ENCODE measurements at places on chromosomes 6 and 20.

DNA sequence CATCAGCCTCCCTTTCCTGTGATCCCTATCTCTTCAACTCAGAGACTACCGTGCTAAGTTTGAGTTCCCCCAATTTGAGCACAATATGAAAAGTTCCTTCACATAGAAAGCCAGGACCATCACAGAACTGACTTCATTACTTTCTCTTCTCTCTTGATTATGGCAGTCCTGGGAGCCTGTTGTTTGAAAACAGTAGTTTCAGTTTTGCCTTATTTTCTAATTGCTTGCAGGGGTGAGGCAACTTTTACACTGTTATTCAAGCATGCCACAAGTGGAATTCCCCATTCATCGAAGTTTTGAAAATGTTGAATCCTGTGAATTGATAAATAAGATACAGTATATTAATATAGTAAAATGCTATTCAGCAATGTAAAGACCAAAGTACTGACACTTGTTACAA is 569.7 kb upstream of the MARCKS start:
- no peaks in the 10 kb centered on the region for H3K36me3 ChIP-seq
- no peaks in the 10 kb centered on the region for H3K27me3 ChIP-seq
- no peaks in the 10 kb centered on the region for H3K4me1 ChIP-seq
- no peak for DNase-seq

DNA sequence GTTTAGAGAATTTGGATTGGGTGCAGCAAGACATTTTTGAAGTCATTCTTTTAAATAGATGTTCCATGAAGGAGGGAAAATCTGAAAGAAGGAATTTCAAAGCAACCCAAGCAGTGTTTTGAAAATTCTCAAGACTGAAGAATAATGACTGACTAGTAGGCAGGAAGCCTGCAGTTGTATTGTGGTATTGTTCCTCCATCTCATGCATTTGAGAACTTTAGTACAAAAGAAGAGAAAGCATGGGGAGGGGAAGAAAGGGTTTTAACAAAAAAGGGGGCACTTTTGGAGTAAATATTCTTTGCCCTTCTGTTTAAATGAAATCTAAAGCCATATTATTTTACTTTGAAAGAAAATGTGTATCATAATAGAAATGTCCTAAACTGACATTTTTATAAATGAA is 6.6 kb downstream of the NCOA3 start:
- no peaks in the 10 kb centered on the region for H3K4me1 ChIP-seq
- H3K4me3 ChIP-seq, result no peak overlapping the region
- no peak for DNase-seq
- H3K27ac ChIP-seq, result no peak overlapping the region
- no peaks in the 10 kb centered on the region for H3K27me3 ChIP-seq
- H3K36me3 ChIP-seq, result no peaks in the 10 kb centered on the region

DNA sequence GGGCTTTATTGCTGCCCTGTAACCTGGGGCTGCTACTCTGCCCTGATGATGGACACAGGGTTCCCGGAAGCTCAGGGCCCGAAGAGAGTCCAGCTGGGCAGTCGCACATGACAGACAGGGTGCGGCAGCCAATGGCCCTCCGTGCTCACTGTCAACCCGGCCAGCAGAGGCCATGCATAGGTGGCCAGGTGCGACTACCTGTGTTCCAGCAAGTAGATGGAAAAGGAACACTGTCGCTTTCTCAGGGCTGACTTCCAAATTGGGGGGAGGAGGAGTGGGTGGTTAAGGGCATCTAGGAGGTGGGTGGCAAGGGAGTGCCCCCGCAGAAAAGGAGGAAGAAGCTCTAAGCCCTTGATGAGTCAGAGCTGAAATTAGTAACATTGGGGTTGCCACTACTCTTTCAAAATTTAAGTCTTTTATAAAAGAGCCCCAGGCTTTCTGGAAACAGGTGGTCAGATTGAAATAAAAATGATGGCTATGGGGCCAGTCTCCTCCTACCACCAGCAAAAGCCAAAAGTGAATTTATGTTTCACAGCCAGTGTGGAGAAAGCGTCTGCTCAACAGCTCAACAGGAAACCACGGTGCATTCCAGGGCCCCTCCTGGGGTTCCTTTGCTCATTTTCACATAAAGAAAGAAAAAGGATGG is 2.3 kb upstream of the RAMACL start:
- H3K27me3 ChIP-seq, result no peaks in the 10 kb centered on the region
- no peaks in the 10 kb centered on the region for H3K36me3 ChIP-seq
- H3K4me1 ChIP-seq, result no peaks in the 10 kb centered on the region
- H3K27ac ChIP-seq, result no peak overlapping the region
- no peak for DNase-seq

DNA sequence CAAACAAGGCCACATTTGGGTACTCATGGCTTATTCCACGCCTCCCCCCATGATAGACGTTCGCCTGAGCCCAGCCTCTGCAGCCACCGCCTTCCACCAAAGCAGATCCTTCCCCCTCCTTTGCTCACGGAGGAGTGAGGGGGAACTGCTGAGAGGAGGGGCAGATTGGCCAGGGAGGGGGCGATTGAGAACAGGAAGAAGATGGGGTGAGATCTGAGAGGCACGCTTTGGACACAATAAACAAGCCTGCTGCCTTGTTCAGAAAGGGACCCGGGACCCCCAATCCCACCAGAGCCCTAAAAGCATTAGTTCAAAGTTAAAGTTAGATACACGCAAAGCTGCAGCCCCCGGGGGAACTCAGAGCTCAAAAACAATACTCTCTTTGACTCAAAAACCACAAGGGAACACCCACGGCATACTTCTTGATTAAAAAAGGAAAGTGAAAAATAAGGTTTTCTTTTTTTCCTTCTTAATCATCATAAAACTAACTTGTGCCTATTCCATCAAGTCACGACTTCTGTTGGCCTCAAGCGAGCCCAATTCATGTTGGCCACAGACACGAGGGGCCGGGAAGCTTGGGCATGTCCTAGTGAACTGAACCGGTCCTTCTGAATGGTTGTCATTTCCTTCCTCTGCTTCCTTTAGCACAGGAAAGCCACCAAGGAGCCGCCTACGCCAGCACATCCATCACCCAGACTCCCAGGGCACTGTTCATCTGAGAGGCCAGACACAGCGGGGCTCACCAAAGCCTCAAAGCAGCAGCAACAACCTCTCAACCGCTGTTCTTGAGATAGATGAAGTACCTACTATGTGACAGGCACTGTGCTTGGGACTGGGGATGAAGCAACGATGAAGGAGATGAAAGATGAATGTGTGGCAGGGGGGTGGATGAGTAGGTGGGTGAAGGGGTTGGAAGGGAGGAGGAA is 44.7 kb downstream of the NFATC2 start:
- no peak for DNase-seq
- no peaks in the 10 kb centered on the region for H3K27me3 ChIP-seq
- no peak overlapping the region for H3K4me3 ChIP-seq
- no peaks in the 10 kb centered on the region for H3K4me1 ChIP-seq
- no peaks in the 10 kb centered on the region for H3K36me3 ChIP-seq

GRCh38 chr6:149906405-149906804 is 8.5 kb upstream of the RAET1E start:
- no peak for DNase-seq
- H3K27ac ChIP-seq, result no peak overlapping the region
- H3K36me3 ChIP-seq, result no peaks in the 10 kb centered on the region

DNA sequence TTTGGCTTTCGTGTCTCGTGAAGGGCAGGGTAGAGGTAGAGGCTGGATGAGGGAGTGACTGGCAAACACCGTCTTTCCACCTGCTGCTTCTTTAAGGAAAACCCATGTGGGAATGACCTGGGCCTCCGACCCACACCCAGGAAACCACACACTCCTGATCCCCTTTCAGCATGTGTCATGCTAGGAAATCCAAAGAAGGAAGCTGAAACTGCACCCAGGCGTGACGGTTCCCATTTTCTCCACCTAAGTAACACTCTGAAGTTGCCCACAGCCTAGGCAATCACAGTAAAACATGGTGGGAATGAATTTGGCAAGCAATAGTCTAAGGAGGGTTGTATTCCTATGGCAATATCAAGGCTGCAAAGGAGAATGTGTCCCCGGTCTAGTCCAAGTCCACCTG is 538.4 kb upstream of the NOX3 start:
- no peaks in the 10 kb centered on the region for H3K27me3 ChIP-seq
- DNase-seq, result no peak
- H3K27ac ChIP-seq, result no peak overlapping the region
- H3K4me3 ChIP-seq, result no peak overlapping the region

GRCh38 chr6:160430751-160431150 is 82.6 kb downstream of the SLC22A3 start:
- H3K36me3 ChIP-seq, result no peaks in the 10 kb centered on the region
- DNase-seq, result no peak
- no peak overlapping the region for H3K27ac ChIP-seq
- no peak overlapping the region for H3K4me3 ChIP-seq
- 0 out of 2 replicates have a peak, but pooled peaks cover 1% of the 10 kb centered on the region for H3K4me1 ChIP-seq

DNA sequence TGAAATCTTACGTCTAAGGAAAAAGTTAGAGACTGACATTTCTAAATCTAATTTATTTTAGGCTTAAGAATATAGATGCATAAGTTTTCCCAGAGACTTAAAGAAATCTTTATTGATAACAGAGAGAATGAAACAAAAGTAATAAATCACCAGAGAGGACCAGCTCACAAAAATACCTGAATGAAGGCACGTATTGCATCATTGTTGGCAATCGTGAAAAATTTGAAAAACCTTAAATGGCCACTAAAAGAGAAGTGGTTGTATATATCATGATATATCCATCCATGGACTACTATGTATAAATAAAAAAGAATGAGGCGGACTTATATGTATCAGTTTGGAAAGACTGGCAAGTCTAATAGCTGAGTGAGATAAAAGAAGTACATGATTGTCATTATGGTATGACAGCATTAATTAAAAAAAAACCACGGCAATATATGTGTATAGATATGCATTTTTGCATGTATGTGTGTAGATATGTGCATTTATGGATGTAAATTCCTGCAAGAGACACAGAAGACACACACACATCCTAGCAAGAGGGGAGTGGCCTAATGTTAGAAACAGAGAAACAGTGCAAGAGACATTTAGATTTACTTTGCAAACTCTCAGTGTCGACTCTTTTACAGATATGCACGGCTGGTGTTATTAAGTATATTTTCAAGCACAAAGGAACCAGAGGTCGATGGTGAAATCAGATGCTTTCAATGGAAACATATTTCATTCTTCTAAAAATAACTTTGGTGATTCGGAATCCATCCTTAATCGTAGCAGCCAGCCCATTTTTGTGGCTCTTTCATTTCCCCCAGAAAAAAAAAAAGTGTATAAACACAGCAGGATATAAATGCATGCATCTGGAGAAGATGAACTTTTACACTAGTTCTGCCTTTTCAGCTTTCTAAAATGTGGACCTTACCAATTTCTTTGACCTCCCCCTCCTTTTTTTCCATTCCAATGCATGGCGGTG is 156.1 kb upstream of the SALL4 start:
- no peaks in the 10 kb centered on the region for H3K36me3 ChIP-seq
- no peak overlapping the region for H3K4me3 ChIP-seq
- H3K4me1 ChIP-seq, result peaks cover 2% of the 10 kb centered on the region
- H3K27me3 ChIP-seq, result no peaks in the 10 kb centered on the region
- no peak overlapping the region for H3K27ac ChIP-seq

DNA sequence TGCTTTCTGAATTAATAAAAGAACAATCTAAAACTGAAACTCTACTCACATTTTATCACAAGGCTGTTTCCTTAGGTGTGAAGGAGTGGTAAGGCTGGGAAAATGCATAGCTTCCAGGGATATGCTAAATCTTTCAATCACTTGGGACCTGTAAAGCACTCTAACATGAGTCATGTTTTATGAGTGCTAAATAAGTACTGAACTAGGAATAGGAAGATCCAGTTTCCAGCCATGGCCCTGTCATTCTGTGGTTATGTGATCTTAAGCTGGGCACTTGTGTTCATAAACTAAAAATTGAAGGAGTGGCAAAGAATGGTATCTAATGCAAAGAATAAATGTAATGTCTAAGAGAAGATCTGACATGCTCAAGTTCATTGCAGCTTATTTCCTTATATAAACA is 6.1 kb upstream of the TMEM200A start:
- no peak overlapping the region for H3K4me3 ChIP-seq
- H3K27me3 ChIP-seq, result no peaks in the 10 kb centered on the region
- H3K27ac ChIP-seq, result no peak overlapping the region
- H3K36me3 ChIP-seq, result no peaks in the 10 kb centered on the region
- H3K4me1 ChIP-seq, result no peaks in the 10 kb centered on the region

GRCh38 chr6:29628419-29629281 is 4.3 kb downstream of the GABBR1 start:
- H3K4me3 ChIP-seq, result peak overlapping the region; percentile 41
- 0 out of 2 replicates have a peak, but pooled peaks cover under 1% of the 10 kb centered on the region for H3K36me3 ChIP-seq
- no peak overlapping the region for H3K27ac ChIP-seq
- H3K4me1 ChIP-seq, result peaks cover 11% of the 10 kb centered on the region
- no peak for DNase-seq
- H3K27me3 ChIP-seq, result no peaks in the 10 kb centered on the region

- no peaks in the 10 kb centered on the region for H3K27me3 ChIP-seq
- H3K4me1 ChIP-seq, result no peaks in the 10 kb centered on the region
- H3K4me3 ChIP-seq, result no peak overlapping the region
- DNase-seq, result no peak
- H3K36me3 ChIP-seq, result peaks cover 35% of the 10 kb centered on the region
- H3K27ac ChIP-seq, result no peak overlapping the region
Measured at GRCh38 chr20:49248301-49248700, 29.1 kb downstream of the DDX27 start.

- no peak for DNase-seq
- H3K4me1 ChIP-seq, result no peaks in the 10 kb centered on the region
- no peaks in the 10 kb centered on the region for H3K27me3 ChIP-seq
Measured at GRCh38 chr20:42567409-42567808, 622.3 kb downstream of the PTPRT start.

DNA sequence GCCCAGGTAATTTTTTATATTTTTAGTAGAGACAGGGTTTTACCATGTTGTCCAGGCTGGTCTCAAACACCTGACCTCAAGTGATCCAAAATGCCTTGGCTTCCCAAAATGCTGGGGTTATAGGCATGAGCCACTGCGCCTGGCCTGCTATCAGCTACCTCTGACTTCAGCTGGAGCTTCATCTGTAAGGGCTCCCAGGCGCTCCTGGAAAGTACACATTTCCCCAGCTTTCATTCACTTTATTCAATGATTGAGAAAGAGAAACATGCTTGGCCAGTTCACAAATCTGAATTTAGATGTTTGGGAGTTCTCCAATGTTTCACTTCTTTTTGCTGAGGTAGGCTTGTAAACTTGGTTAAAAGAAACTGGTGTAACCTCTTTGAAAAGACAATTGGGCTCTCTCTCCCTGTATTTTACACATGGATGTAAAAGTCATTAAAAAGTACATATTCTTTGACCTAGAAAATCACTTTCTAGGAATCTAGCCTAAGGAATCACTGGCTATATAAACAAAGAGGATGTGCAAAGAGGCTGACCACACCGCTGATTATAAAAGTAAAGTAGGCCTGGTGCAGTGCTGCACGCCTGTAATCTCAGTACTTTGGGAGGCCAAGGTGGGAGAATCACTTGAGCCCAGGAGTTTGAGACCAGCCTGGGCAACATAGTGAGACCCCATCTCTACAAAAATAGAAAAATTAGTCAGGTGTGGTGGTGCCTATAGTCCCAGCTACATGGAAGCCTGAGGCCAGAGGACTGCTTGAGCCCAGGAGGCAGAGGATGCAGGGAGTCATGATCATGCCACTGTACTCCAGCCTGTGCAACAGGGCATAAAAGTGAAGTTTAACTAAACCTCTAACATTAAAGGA is 128.9 kb downstream of the BACH2 start:
- DNase-seq, result no peak
- no peaks in the 10 kb centered on the region for H3K27me3 ChIP-seq
- H3K4me1 ChIP-seq, result no peaks in the 10 kb centered on the region
- H3K36me3 ChIP-seq, result no peaks in the 10 kb centered on the region
- no peak overlapping the region for H3K4me3 ChIP-seq

Measured in iPS DF 6.9 (cell line).